ENCODE measurements at places on chromosomes 12 and 14. TPM values are rescaled to one million over a fixed set of nuclear protein-coding genes. Genes with fewer than 3 reads are reported as not detected.

RIPK3 gene
- total RNA-seq: not detected

RD3L gene
- not detected for total RNA-seq

GPD1 gene
- 0.11 TPM for total RNA-seq

PFDN5 gene
- 519 TPM for total RNA-seq

GYS2 gene
- total RNA-seq: not detected

ANG gene
- total RNA-seq: 6.6 TPM

TAS2R20 gene
- total RNA-seq: 0.46 TPM

ACSS3 gene
- not detected for total RNA-seq

TROAP gene
- 103 TPM for total RNA-seq

TTC6 gene
- 13.4 TPM for total RNA-seq

ADAM21 gene
- 0.80 TPM for total RNA-seq

MDGA2 gene
- 0.04 TPM for total RNA-seq

LIN7A gene
- total RNA-seq: not detected

VPS33A gene
- total RNA-seq: 40.8 TPM

TMEM179 gene
- total RNA-seq: not detected

TMEM117 gene
- total RNA-seq: 9.0 TPM

ADAM20 gene
- 0.17 TPM for total RNA-seq

SIX6 gene
- not detected for total RNA-seq

Data from PC-3 (cell line).